ENCODE measurements at places on chromosomes 7 and 10. TPM values are rescaled to one million over a fixed set of nuclear protein-coding genes. Genes with fewer than 3 reads are reported as not detected.
A peak's percentile ranks its signal among the peaks of the same experiment; 100 is the strongest.

DNA sequence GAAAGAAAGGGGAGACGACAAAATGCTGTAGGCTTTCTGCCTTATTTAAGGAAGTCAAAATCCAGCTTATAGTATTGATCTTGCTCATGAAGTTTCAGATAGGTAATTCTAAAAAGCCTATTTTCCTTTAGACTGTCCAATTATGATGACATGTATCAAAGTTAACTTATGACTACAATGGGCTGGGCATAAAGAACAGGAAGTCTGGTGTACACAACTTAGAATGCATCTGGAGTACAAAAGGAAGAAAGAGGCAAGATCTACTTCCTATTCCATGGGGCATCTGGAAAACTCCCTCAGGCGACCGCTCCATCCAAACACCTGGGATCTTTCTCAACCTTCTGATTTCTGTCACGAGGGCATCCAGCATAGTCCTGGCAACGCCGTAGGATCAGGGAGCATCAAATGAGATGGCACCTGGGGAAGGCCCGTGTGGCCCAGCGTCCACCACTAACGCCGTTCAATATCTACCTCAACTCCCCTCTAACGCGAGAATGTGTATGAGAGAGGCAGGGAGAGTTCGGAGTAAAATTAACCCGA lies 512 bp downstream of the FAM24B start:
- no peaks in the 10 kb centered on the region for H3K36me3 ChIP-seq
- DNase-seq = no peak
- peaks cover 6% of the 10 kb centered on the region for H3K4me1 ChIP-seq
- peak overlapping the region; percentile 57 for H3K4me3 ChIP-seq
- H3K27ac ChIP-seq = peak overlapping the region; percentile 22

GRCh38 chr10:76257816-76258215 lies 826.4 kb downstream of the LRMDA start:
- DNase-seq = no peak
- H3K4me3 ChIP-seq = no peak overlapping the region
- H3K4me1 ChIP-seq = no peaks in the 10 kb centered on the region
- no peaks in the 10 kb centered on the region for H3K36me3 ChIP-seq
- H3K27ac ChIP-seq = no peak overlapping the region
- H3K27me3 ChIP-seq = no peaks in the 10 kb centered on the region

GRCh38 chr10:88792661-88793060 lies 9.9 kb upstream of the LIPM start:
- no peaks in the 10 kb centered on the region for H3K4me1 ChIP-seq
- H3K27ac ChIP-seq = no peak overlapping the region
- no peaks in the 10 kb centered on the region for H3K27me3 ChIP-seq
- peak; percentile 43 for DNase-seq
- H3K36me3 ChIP-seq = no peaks in the 10 kb centered on the region

DNA sequence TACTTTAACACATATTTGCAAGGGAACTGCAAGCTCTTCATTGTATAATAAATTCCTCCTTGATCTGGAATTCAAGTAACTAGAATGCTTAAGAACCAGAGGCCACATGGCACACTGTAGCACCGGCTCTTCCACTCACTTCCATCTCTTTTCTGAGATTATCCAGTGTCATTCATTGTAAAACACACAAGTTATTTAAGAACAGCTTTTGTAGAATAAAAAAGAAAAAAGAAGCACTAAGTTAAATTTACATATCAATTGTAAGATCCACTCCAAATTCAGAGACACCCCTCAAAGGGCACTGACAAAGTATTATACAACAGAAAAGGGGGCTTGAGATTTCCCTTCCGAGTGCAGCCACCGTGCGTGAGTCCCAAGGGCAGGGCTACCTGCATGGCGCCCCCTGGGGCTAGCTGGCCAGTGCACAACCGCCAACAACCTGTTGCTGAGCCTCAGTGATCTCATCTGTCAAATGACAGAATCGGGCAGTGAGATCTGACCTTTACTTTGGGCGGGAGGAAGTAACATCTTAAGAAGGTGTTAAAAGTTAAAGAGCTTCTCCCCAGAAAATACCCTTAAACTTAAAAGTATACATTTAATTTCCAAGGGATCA lies 12.5 kb downstream of the GLI3 start:
- H3K4me3 ChIP-seq = no peak overlapping the region
- no peak overlapping the region for H3K27ac ChIP-seq
- no peaks in the 10 kb centered on the region for H3K4me1 ChIP-seq
- no peaks in the 10 kb centered on the region for H3K27me3 ChIP-seq
- no peak for DNase-seq

DNA sequence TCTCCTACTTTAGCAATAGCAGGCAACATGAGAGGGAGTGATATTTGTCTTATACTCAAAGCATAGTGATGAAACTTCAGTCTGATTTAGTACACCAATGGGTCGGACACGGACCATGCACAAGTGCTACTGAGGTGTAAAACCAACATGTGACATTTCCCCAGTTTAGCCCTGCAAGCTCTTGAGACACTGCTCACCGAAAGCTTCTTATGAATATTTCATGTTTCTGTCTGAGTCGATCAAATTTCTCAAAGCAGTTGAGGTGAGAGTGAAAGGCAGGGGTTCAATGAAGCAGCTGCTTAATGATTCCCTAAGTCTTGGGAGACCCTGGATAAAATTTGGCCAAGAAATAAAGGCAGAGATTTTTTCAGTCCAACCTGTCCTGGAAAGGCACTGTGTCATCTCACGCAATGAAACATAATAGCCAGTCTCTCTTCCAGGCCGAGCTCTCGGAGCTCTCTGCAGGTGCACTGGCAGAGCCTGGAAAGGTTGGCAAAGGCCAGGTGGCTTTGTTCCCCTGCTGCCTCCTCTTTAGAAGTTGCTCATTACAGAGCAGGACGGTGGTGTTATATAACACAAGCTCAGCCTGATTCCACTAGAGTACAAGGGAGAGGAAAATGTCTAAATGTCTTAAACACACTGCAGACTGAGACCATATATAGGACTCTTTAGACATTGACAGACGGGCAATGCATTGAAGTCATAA lies 33.9 kb upstream of the XPNPEP1 start:
- H3K4me1 ChIP-seq = no peaks in the 10 kb centered on the region
- no peak overlapping the region for H3K27ac ChIP-seq
- H3K27me3 ChIP-seq = no peaks in the 10 kb centered on the region
- H3K4me3 ChIP-seq = no peak overlapping the region
- no peak for DNase-seq

GRCh38 chr7:28149291-28150101 lies 31.1 kb downstream of the JAZF1 start:
- no peak for DNase-seq
- H3K4me1 ChIP-seq = peaks cover 13% of the 10 kb centered on the region
- H3K27ac ChIP-seq = no peak overlapping the region
- H3K27me3 ChIP-seq = no peaks in the 10 kb centered on the region

DNA sequence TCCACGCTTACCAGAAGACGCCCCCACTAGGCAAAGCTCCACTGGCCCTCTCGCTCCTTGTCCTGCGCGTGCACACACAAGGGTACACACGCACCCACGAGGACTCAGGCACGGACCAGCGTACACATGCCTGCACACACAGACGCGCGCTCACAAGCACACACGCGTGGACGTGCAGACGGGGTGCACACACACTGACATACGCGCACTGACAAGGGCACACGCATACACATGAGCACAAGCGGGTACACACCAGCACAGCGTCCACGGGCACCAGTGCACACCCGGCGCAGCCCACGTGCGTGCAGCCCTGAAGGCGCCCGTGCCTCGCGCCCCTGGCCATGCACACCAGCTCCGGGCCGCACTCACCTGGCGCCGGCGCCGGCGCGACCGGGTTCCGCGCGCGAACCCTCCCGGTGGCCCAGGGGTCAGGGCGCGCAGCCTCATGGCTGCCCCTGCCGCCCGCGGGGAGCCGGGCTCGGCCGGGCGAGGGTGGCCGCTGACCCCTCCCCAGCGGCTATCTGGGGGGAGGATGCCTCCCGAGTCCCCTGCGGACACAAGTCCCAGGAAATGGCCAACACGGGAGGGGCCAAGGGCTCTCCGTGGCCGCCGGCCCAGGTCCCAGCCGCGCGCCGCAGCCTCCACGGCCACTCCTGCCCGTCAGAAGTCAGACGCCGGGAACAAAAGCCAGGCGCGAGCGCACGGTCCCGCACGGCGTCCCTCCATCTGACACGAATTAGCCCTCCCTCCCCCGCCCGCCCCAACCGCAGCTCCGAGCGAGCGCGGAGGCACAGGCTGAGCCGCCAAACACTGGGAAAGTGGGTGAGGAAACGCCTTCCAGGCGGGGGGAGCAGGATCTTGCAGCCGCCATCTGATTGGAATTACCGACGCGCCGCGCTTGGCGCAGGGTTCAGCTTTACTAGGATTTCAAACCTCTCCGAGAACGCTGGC lies 45.0 kb downstream of the TNS3 start:
- no peak overlapping the region for H3K27ac ChIP-seq
- H3K27me3 ChIP-seq = no peaks in the 10 kb centered on the region
- DNase-seq = peak; percentile 48
- no peaks in the 10 kb centered on the region for H3K36me3 ChIP-seq
- H3K4me1 ChIP-seq = peaks cover 6% of the 10 kb centered on the region

DNA sequence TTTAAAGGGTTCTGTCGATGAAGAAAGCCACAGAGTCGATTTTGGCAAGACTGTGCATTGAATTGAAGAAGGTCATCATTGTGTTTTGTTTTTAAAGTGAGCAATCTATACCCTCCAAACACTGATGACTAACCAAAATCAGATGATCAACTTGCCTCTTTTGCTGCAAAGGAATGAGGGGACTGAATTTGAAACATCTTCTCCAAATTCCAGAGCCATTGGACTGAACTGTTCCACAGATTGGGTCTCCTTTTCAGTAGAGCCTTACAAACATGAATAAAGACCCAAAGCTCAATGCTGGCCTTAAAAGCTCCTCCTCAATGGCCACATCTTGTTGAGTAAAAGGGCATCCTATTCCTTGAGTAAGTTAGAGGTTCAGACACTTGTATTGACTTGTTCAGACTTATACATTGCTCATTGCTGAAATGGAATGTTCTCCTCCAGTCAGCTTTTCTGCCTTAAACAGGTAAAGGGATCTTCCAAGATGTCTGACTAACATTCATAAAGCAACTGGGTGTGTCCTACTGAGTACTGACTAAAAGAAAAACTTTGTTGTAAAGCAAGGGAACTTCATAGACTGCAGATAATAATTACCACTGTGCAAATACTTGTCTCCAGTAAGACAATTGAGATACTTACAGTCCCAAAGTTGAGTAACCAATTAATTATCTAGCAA lies 630.6 kb downstream of the KCNMA1 start:
- H3K4me3 ChIP-seq = no peak overlapping the region
- no peaks in the 10 kb centered on the region for H3K27me3 ChIP-seq
- DNase-seq = no peak
- no peaks in the 10 kb centered on the region for H3K36me3 ChIP-seq
- no peak overlapping the region for H3K27ac ChIP-seq

DNA sequence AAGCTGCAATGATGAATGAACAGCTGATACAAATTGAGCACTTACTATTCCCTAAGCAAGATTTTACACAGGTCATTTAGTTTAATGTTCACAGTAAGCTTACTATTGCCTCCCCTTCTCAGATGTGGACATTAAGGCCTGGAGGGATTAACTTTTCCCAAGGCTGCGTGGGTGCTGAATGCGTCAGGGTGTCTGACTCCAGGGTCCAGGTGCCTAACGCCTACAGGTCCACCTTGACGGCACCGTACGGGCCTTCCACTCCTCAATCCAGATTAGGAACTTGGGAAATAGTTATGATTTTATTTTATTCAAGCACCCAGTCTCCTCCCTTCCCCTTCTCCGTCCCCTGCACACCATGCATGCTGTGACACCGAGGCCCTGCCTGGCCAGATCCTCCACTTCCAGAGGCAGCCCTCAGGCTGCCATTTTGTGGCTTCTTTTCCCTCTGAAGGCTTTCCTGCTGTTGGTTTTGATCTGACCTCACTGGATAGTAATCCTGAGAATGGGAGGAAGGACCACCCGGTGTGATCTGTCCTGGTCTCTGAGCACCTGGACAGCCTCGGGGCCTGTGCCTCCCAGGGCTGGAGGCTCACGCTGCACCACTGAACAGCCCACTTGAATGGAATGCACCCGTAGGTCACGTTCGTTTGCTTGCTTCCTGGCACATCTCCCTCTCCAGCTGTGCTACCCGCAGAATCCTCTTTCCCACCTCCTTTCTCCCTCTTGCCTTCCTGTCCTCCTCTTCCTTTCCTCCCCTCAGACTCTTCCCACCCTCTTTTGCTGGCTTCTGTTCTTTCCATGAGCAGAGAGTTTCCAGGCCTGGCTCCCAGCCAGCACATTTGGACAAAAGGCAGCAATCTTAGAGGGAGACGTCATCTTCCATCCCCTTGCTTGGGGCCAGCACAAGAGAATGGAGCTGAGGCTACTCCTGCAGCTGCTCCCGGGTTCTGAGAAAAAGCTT lies 14.4 kb downstream of the DENND2A start:
- no peak overlapping the region for H3K4me3 ChIP-seq
- DNase-seq = peak; percentile 72
- no peaks in the 10 kb centered on the region for H3K36me3 ChIP-seq
- no peaks in the 10 kb centered on the region for H3K27me3 ChIP-seq
- no peak overlapping the region for H3K27ac ChIP-seq
- H3K4me1 ChIP-seq = no peaks in the 10 kb centered on the region

DNA sequence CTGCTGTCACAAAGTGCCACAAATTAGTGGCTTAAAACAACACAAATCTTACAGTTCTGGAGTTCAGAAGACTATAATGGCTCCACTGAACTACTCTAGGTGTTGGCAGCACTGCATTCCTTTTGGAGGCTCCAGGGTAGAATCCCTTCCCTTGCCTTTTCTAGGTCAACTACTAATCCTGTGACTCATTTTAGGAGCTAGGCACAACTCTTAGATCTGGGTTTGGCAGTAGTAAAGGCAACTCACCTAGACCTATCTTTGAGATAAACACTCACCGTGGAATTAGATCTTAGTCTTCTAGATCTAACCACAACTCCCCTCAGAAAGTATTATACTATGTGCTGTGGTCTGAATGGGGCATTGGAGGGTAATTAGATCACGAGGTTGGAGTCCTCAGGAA lies 60.4 kb downstream of the ANKIB1 start:
- H3K4me3 ChIP-seq = no peak overlapping the region
- no peaks in the 10 kb centered on the region for H3K27me3 ChIP-seq
- no peaks in the 10 kb centered on the region for H3K4me1 ChIP-seq
- H3K27ac ChIP-seq = no peak overlapping the region

Gene ASZ1
- not detected for total RNA-seq

Gene SPDYE3
- total RNA-seq = not detected

Gene ANLN
- 25.5 TPM for total RNA-seq

Gene TPK1
- total RNA-seq = 10.2 TPM
